GM06990 (cell line): ENCODE measurements at places on chromosomes 7 and 10.

DNA sequence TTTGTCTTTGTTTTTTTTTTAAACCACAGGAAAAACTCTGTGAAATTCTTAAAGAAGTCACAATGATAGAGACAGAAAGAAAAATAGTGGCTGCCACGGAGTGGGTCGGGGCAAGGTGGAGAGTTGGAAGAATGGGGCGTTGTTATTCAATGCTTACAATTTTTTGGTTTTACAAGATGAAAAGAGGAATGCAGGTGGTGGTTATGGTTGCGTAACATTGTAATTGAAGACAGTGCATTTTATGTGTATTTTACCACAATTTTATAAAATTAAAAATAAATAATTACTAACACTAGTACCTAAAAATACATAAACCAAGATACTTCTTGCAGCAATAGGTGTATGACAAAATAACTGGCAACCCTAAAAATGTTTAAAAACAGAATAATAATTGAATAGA, 76.9 kb upstream of the VOPP1 start:
- DNase-seq: no peak

GRCh38 chr10:124142006-124142739, 48.8 kb upstream of the CHST15 start:
- DNase-seq: no peak

DNA sequence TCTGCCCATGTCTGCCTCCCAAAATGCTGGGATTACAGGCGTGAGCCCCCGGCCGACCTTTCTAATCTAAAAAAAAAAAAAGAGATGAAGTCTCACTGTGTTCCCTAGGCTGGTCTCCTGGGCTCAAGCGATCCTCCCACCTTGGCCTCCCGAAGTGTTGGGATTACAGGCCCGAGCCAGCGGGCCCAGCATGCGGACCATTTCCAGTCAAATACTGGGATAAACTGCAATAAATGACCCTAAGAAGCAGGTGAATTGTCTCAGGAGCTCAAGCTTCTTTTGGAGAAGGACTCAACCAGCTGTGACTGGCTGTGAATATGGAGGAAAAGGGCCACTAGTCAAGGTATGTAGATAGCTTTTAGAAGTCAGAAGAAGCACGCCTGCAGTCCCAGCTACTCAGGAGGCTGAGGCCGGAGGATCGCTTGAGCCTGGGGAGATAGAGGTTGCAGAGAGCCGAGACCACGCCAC, 550 bp upstream of the CREM start:
- DNase-seq: no peak

GRCh38 chr10:389836-390448, 254.7 kb downstream of the ZMYND11 start:
- DNase-seq: no peak

DNA sequence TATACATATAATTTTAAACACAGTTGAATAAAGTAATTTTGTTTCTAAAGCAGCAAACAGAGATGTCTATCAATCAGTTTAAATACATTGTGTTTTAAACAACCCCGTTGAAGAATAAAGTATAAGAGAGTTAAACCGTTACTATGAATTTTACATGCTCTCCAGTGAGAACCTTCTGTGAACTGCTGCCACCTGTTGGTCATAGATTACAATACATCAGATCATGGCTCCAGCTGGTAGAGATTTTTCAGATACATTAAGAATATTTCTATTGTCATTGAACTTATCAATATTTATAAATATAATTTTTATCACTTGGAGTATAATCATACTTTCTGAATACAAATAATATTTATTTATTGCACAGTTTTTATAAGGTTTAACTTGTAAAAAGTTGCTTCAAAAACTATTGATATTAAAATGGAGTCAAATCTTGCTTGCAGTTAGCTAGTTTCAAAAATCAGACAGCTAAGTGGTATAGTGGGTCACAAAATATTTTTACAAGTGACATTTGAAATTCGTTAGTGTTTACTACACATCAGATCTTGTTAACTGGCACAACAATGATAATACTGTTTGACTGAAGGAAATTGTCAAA, 561.2 kb upstream of the PHF14 start:
- no peak for DNase-seq

DNA sequence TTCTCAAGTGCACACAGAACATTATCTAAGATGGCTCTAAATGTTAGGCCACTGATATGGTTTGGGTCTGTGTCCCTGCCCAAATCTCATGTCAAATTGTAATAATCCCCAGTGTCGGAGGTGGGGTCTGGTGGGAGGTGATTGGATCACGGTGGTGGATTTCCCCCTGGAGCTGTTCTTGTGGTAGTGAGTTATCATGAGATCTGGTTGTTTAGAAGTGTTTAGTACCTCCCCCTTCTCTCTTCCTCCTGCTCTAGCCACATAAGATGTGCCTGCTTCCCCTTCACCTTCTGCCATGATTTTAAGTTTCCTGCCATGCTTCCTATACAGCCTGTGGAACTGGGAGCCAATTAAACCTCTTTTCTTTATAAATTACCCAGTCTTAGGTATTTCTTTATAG, 11.2 kb upstream of the GSTK1 start:
- DNase-seq: no peak

- DNase-seq: peak; percentile 15
These were observed 162.5 kb upstream of the CELF2 start for GRCh38 chr10:10855151-10855581.

- DNase-seq: no peak
These were observed 73.2 kb upstream of the ST8SIA6 start for GRCh38 chr10:17527514-17528146.

- no peak for DNase-seq
These were observed 74.5 kb downstream of the AFAP1L2 start for GRCh38 chr10:114329634-114330365.

GRCh38 chr10:131196176-131196885, 115.2 kb downstream of the TCERG1L start:
- no peak for DNase-seq

DNA sequence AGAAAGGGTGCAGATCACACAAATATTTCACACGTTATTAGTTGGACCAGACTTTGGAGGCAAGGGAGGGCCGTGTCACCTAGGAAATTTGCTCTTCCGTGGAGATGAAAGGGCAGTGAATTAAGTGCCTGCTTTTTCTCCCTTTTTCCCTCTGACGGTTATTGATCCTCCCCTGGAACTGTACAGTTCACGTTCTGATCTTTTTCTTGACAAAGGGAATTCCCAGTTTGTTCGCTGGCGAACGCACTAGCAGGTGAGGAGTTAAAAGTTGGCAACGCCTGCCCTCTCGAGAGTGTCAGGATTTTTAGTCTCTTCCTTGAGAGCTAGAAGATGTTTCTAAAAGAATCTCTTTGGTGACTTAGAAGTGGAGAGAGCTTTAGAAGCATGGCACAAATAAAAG, 111.5 kb downstream of the TCF7L2 start:
- no peak for DNase-seq

GRCh38 chr10:132974249-132974796, 32.0 kb upstream of the CFAP46 start:
- no peak for DNase-seq

GRCh38 chr10:60733517-60733822, 44.8 kb upstream of the CDK1 start:
- no peak for DNase-seq

GRCh38 chr7:149716932-149717307, 56.5 kb downstream of the ZNF467 start:
- no peak for DNase-seq

DNA sequence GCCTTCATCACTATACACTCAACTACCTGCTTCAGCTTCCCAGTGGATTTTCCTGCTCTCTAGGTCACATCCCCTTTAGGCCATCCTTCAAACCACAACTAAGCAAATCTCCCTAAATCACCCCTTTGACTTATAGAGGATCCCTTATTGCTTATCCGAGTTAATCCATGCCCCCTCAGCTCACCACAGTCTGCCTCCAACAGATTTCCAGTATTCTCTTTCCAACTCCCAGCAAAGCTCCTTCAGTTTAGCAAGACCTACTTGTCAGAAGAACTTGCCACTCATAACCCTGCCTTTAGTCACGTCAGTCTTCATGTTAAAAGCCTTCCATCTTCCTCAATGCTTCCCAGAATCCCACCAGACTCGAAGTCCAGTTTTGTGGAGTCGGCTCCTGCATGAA, 38.6 kb downstream of the RAPGEF5 start:
- no peak for DNase-seq

DNA sequence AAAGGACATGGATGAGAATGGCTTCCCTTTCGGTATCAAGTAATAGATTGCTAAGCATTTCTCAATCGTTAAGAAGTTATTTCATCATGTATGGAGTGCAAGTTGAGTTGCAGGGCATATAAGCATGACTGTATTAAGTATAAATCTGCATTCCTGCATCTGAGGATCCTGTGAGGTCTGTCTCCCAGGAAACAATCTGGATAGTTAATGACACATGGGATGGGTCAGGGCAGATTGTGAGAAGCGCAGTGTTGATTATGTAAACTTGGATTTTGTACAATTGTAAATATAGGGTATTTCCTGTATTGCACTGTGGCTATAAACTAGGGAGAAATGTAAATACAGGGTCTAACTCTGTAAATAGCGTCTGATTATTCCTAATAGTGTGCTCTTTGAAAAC, 102.6 kb downstream of the PLXDC2 start:
- DNase-seq: no peak

DNA sequence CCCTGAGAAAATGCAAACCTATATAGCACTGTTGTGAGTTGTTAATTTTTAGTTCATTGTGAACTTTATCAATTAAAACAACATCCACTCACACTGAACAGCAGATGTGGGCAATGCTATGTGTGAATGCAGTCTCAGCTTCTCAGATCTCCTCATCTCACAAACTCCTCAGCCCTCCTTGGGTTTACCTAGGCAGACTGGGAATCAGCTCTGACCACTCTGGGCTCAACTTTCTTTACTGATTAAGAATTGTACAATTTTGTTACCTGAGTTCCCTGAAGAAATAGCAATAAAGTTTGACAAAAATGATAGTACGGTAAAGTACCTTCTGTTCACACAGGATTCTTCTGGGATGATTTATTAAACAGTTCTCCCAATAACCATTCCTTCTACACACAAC, 124.0 kb downstream of the SRPK2 start:
- DNase-seq: no peak

- DNase-seq: no peak
These were observed 40.0 kb upstream of the AGR3 start for GRCh38 chr7:16921644-16922257.

- no peak for DNase-seq
These were observed 65.0 kb upstream of the TMEM168 start for GRCh38 chr7:112855227-112855626.

GRCh38 chr10:131577786-131578471, 266.4 kb upstream of the TCERG1L start:
- no peak for DNase-seq

- DNase-seq: no peak
These were observed 169.8 kb upstream of the GRB10 start for GRCh38 chr7:50952544-50952943.

GRCh38 chr10:48309711-48310226, 3.3 kb downstream of the MAPK8 start:
- no peak for DNase-seq

GRCh38 chr10:102647443-102648268, 3.4 kb downstream of the TRIM8 start:
- peak; percentile 29 for DNase-seq

DNA sequence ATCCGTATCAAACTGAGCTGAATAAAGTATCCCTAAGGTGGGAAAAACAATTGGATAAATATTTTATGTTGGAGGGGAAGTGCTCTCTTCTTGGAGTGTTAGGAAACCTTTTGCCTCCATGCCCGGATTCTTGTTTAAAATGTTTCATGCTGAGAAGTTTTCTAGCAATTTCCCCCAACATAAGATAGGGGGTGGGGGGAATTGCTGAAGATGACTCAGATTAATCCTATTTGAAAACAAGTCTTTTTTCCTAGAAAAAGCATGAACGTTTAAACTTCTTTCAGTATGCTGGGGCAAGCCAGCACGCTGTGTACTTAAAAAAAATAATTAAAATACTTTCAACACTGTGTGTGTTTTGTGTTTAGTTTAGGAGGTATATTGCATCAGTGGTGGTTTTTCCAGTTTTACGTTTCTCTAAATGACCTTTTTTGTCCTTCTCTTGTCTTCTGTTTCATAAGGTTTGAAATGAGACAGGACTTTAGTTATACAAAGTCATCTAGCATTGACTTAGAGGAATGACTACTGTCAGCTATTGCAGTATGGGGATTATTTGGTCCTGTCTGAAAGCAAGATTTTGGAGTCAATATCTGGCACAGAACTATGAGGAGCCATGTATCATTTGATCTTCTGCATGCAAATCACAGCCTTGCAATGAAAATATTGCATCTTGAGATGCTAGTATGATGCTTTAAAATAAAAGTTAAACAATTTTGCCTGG, 295.9 kb downstream of the GATA3 start:
- no peak for DNase-seq

DNA sequence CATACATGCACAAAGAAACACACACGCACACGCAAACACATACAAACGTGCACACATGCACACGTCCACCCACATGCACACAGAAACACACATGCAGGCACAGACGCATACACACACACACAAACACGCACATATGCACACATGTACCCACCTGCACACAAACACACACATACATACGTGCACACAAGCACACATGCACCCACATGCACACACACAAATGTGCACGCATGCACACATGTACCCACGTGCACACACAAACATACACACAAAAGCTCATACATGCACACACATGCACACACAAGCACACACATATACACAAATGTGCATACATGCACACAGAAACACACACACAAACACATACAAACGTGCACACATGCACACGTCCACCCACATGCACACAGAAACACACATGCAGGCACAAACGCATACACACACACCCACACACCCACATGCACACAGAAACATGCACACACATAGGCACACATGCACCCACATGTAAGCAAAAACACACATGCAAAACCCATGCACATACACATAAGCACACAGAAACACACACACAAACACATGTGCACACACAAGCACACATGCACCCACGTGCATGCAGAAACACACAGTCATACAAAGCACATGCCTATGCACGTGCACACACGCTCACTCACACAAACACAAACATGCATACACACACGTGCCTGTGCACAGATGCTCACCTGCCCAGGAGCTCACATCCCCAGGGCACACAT, 44.8 kb downstream of the FOXL3 start:
- no peak for DNase-seq

DNA sequence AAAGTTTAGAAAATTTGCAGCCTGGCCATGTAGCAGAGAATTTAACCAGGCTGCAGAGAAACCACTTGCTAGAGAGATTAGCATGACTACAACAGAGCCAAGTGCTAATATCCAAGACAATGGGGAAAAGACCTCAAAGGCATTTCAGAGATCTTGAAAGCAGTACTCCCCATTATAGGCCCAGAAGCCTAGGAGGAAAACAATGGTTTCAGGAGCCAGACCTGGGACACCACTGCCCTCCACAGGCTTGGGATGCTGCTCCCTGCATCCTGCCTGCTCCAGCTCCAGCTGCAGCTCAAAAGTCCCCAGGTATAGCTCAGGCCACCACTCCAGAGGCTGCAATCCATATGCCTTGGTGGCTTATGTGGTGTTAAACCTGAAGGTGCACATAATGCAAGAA, 101.5 kb upstream of the TMEM72 start:
- no peak for DNase-seq

GRCh38 chr7:80095545-80095944, 39.1 kb upstream of the GNAI1 start:
- DNase-seq: no peak

GRCh38 chr7:68411742-68412141, 1186.5 kb upstream of the AUTS2 start:
- no peak for DNase-seq
